ENCODE measurements at places on chromosomes 2 and 18.

- DNase-seq, result no peak
These were observed 5.8 kb downstream of the SLC14A2 start for GRCh38 chr18:45621061-45621511.

GRCh38 chr18:54263904-54264336, 5.4 kb upstream of the POLI start:
- DNase-seq, result no peak

GRCh38 chr18:50231621-50232020, 34.7 kb downstream of the CFAP53 start:
- DNase-seq, result no peak

DNA sequence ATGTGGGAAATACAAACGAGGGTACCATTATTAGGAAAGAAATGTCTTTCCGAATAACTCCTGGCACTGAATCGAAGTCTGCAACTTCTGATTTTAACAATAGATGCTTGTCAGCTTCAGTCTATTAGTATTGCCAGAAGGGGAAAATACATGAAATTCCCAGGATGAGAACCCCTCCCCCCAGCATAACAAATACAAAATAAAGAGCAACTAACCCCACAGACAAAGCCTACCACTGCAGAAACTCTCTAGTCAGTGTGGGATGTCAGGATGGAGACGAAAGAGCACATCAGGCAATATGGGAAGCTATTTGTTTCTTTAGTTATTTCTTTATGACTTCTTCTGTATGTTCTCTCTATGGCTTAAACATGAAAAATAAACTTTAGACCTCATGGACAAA, 365.0 kb upstream of the CDH2 start:
- no peak for DNase-seq

- DNase-seq, result no peak
These were observed 13.2 kb upstream of the DNAJC27 start for GRCh38 chr2:24984912-24985311.

GRCh38 chr2:69580486-69580885, 63.1 kb downstream of the AAK1 start:
- DNase-seq, result no peak

GRCh38 chr2:122136056-122136455, 380.6 kb downstream of the TSN start:
- no peak for DNase-seq

GRCh38 chr2:210633699-210634098, 77.3 kb downstream of the CPS1 start:
- no peak for DNase-seq

DNA sequence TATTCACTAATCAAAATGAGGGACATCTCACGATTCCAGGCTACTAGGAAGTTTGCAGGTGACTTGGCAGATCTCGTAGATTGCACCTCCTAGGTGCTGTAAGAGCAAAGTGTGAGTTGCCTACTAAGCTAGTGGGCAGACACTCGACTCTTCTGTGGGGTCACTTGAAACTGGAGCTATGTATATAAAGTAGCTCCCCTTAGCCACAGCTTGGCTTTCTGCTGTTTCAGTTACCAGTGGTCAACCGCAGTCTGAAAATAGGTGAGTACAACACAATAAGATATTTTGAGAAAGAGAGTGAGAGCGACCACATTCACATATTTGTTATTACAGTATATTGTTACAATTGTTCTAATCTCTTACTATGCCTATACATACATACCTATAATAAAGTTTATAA, 23.3 kb downstream of the CTAGE1 start:
- no peak for DNase-seq

DNA sequence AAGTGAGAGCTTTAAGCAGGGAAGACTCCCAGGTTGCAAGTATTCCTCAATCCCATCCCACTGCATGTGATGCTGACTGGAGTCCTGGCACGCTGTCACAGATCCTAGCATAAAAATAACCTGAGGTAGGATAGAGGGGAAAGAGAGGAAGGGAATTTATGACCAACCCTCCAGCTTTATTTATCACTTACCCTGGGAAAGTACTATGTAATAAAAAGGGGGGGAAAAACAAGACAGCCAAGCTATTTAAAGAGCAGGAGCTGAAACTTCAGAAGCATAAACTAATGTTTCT, 122.2 kb downstream of the SLC8A1 start:
- DNase-seq, result no peak

- DNase-seq, result no peak
These were observed 4.4 kb downstream of the TEX44 start for GRCh38 chr2:231597014-231597611.

- DNase-seq, result no peak
These were observed 3.3 kb upstream of the ACTR3 start for GRCh38 chr2:113886479-113887008.

DNA sequence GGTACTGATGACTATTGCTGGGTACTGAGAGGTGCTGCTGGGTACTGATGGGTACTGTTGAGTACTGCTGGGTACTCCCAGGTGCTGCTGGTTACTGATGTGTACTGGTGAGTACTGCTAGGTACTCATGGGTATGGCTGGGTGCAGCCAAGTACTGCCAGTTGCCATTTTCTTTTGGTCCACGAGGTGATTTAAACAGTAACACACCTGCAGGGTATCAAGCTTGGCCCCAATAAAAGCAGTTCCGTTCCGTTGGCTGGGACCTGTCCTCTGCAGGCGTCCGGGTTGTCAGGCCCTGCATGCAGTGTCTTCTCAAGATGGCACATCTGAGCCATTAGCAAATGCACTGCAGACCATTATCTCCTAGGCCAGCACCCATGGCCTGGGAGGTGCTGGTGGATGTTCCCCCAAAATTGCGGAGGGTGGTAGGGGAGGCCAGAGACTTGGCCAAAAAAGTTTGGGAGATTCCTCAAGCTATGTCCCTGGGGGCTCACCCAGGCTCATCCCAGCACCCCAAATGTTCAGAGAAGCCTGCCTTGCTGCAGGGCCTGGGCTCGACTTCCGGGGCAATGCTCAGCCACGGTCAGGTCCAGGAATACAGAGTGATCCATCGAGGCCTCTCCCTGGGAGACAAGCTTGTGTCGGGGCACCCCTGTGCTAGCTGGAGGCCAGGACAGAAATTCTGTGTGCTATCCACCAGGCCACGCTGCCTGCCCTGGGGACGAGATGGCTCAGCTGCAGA, 165.2 kb downstream of the TWIST2 start:
- DNase-seq, result no peak

DNA sequence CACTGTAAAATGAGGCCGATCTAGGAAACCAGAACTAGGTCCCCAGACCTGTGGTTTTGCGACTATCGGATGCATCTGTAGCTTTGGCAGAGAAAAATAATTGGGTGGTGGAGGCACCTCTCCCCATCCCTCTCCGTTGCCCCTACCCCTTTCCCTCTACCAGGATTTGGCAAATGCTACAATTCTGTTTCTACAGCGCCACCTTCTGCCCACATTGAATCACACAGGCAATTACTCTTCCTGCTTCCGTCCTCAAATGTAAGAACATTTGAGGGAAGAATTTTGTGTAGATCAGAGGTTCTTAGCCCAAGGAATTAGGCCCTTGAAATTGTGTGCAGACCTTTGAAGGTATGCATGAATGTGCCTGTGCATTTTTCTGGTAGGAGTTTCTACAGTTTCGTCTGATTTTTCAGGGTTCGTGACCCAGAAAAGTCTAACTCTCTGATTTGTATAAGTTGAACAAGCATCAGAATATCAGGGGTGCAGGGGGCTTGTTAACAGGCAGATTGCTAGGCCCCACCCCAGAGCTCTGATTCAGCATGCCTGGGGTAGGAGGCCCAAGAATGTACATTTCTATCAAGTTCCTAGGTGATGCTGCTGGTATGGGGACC, 11.2 kb downstream of the ATP6V1B1 start:
- no peak for DNase-seq

GRCh38 chr2:186319105-186319504, 167.0 kb upstream of the ZC3H15 start:
- DNase-seq, result no peak

- no peak for DNase-seq
These were observed 126.9 kb downstream of the RPIA start for GRCh38 chr2:88818381-88818780.

DNA sequence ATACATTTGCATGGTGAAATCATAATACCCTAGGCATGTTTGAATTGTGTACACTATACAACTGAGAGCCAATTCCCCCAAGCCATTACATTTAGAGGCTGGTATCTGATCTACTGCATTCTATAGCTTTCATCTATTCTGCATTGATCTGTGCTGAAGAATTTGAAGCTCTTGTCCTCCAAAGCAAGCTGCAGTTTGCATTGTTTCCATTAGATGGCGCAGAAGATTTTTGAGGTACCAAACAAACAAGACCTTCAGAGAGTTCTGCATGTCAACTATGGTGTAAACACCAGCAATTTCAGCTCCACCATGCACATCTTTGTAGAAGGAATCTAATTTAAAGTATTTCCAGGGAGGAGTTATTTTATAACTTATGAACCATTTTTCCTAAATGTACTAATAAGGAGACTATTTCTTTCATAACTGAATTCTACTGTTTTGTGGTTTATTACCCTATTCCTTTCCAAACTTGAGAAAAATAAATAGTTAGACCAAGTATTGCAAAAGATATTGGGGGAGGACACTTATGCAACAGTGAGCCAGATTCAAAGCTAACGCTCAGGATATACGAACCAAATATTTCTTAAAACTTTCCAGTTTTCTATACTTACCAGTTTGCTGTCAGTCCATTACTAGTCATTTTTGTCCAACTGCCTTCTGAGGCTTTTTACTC, 761.8 kb upstream of the ACVR2A start:
- DNase-seq, result no peak

GRCh38 chr18:28068207-28068606, 108.7 kb downstream of the CDH2 start:
- no peak for DNase-seq

DNA sequence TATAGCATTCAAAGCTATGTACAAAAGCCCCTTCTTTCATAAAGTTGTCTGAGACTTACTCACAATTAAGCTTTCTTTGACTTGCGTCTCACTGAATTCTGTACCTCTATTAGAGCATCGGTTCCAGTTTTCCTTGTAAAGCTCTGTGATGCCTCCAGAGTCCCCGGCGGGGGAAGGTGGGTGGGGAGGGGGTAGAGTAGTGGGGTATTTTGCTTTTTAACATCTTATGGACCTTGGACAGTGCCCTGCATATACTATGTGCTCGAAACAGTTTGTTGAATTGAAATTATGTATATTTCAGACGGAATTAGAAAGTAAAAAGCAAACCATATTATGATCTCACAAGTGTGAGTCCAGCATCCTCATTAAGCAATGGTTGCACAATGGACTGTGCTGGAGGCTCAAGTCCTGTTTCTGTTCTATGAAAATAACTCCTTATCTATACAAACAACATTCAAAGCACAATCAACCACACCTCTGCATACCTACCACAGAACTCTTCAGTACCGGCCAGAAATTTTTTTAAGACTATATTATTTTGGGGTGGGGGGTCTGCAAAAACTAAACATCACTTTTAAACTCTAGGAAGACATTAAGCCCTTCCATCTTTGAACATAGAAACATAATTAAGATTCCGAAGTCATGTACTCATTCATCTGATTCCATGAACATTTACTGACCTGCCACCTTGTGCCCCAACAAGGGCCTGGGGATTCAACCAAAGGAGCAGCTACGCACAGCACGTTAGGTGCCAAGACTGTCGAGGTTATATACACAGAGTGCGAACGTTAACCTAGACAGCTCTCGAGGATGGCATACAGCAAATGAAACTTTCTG, 908 bp downstream of the STAT1 start:
- no peak for DNase-seq

DNA sequence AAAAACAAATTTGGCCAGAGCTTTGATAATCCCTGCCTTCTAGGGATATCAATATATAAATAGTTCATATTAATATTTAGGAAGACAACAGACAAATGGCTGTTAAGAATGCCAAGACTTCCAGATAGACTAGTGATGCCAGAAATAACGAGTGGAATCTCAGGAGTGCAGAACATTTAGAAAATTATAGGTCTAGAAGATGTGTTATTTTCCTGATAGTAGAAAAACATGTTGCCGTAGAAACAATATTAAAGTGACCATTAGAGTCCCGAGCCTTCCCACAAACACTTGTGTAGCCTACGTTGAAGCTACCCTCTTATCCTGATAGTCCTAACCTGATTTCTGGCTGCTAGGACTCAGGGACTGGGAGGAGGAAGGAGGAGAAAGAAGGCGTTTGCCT, 54.3 kb upstream of the ITGA6 start:
- no peak for DNase-seq

GRCh38 chr18:3255611-3256165, 6.2 kb upstream of the MYL12B start:
- no peak for DNase-seq

DNA sequence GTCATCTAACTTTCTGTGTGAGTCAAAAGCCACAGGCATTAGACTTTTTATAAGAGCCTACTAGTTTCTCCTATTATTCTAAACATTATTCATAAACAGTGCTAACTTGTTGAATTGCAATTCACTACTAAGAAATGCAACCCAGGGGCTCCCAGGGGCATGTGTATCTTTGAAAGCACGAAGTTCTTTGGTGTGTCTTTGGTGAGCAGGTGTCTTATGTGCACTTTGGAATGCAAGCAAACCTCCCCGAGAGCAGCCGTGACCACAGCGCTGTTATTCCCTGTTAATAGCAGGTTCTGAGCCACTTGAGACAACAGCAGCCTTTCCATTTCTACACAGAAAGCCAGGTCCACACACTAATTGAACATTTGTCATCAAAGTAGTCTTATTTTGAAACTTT, 123.5 kb downstream of the PRKRA start:
- DNase-seq, result no peak

DNA sequence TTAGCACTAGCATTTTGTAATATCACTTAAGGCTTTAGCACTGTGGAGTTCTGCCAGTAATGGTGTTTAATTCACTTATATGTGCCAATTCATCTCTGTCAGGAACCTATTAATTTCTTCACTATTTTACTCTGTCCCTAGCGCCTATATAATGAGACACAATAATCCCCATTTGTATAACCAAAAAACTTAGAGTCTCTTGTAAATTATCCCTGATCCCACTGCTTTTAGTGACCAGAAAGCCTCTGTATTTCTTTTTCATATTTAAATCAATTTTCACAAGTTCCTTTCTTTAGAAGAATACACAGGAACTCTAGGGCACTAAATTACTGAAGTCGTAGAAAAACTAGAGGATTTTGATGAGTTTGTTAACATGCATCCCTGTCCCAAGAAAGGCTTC, 242.7 kb upstream of the NRP2 start:
- no peak for DNase-seq

DNA sequence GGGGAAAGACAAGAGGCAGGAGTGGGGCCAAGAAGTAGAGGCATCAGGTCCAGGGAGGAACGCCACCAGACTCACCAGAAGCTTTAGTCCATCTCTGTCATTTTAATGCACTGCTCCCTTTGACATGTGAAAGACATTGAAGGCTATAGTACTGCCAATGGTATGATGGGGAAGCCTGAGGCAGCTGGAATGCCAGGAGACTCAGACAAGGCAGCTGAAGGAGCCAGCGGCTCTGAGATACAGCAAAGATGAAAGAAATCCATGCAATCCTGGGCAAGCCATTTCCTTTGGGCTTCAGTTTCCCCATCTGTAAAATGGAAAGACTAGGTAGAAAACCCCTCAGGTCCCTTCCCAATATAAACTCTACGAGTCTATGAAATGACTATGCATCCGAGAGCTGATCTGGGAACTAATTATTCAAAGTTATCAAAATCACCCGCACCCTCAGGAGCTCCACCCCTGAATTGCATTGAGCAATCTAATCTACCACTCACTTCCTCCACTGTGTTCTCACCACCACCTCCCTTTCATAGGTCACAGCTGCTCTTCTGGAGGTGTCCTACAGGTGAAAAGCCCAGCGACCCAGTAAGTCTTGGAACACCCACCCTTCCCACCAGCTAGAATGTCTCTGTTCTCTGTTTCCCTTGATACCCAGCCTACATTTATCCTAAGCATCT, 3.1 kb downstream of the CXCR2 start:
- DNase-seq, result no peak

Measured in omental fat pad (tissue), 4 donors.